ENCODE measurements at places on chromosomes 7 and 10.

- DNase-seq = no peak
Observed at GRCh38 chr10:287814-288213, 152.6 kb downstream of the ZMYND11 start.

DNA sequence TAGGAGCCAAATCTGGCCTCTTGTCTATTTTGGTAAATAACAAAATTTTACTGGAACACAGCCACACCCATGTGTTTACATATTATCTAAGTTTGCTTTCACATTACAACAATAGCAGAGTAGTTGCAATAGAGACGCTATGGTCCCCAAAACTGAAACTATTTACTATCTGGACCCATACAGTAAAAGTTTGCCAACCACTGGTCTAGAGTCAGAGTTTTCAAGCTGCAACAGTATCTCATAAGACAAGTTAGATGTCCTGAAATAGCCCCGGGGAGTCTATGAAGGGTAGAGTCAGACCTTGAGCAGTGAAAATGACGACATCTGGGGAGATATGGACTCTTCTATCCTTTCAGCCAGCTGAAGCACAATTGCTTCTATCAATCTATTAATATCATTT, 74.2 kb downstream of the CTNNA3 start:
- DNase-seq = no peak

GRCh38 chr10:133257489-133258065, 19.1 kb downstream of the ADAM8 start:
- no peak for DNase-seq

GRCh38 chr10:3077940-3078630, 10.7 kb downstream of the PFKP start:
- no peak for DNase-seq

- no peak for DNase-seq
Observed at GRCh38 chr10:130141878-130142277, 5.7 kb downstream of the GLRX3 start.

DNA sequence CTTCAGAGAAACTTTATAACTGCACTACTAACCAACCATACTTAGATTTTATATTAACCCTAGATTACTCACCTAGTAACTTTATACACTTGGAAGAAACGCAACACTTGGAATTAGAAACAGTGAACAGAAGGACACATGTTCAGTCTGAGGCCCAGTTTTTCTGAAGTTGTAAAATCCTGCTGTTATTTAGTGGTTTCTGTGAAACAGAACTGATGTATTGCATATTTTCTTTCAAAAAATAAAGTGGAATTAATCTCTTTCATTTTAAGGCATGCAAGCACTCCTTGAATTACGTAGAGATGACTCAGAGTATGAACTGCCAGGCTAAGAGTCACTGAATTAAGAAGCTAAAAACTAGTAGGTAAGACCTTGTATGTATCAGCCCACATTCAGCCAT, 215.8 kb downstream of the SKAP2 start:
- DNase-seq = no peak

DNA sequence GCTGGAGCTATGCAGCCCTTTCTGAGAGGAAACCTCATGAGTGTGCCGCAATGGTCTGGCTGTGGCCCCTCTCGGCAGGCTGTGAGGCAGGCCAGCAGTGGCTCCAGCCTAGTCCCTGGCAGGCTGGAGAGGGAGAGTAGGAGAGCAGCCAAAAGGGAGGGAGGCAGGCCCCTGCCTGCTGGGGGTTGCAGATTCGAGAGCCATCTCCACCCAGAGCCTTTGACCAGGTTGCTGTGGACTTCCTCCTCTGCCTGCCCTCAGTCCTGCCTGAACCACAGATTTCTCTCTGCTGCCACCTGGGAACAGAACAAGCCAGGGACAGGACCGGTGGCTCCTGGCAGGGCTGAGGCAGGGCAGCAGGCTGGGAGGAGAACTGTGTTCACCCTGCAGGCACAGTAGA, 13.9 kb downstream of the PAX2 start:
- no peak for DNase-seq

DNA sequence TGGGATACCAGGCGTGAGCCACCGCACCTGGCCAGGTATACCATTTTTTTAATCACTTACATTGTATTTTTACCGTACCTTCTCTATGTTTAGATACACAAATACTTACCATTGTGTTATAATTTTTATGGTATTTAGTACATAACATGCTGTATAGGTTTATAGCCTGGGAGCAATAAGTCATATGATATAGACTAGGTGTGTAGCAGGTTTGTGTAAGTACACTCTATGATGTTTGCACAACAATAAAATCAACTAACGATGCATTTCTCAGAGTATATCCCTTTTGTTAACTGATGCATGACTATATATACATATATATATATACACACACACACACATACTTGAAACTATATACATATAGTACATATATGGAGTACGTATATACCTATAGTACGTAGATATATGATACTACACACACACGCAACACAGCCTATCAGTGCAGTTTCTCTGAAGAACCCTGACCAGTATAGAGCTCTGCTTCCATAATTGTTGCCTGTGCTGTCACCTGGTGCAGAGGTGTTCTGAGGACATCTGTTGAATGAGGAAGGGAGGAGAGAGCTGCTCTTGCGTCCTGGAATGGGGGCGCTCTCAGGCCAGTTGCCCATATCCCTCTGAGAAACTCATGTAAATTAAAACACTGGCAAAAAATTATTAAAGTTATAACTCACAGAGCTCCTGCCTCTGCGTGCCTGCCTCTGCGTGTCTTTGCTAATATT, 315.3 kb downstream of the FGFR2 start:
- no peak for DNase-seq

- DNase-seq = no peak
Observed at GRCh38 chr10:81600185-81600584, 274.8 kb upstream of the NRG3 start.

DNA sequence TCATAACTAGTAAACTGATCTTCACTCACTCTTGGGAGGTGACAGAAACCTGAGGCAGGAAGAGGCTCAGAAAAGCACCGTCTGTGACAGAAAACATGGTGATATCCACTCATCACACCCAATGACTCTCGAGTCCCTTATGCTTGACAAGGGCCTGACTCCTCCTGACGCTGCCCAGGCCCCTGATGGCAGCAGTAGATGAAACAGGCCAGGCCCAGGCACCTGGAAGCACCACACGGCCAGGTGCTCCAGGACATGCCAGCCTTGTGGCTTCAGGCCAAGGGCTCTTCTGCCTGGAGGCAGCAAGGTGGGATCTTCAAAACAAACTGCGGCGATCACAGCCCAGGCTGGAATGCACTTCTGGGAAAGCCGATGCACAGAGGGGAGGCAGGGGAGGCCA, 89.3 kb downstream of the MAD1L1 start:
- no peak for DNase-seq

DNA sequence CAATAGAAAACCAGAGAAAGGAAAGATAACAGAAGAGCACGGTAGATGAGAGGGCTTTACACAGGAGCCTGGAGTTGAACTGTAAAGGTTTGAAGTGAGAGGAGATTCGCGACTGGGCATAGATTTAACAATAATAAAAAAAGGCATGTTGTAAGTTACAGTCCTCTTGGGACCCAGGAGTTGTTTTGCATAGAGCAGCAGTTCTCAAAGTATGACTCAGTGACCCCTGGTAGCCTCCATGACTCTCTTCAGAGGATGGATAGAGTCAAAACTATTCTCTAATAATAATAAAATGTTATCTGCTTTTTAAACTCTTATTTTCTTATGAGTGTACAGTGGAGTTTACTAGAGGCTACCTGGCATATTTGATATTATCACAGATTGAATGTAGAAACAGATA, 262.3 kb downstream of the SORCS3 start:
- DNase-seq = no peak

DNA sequence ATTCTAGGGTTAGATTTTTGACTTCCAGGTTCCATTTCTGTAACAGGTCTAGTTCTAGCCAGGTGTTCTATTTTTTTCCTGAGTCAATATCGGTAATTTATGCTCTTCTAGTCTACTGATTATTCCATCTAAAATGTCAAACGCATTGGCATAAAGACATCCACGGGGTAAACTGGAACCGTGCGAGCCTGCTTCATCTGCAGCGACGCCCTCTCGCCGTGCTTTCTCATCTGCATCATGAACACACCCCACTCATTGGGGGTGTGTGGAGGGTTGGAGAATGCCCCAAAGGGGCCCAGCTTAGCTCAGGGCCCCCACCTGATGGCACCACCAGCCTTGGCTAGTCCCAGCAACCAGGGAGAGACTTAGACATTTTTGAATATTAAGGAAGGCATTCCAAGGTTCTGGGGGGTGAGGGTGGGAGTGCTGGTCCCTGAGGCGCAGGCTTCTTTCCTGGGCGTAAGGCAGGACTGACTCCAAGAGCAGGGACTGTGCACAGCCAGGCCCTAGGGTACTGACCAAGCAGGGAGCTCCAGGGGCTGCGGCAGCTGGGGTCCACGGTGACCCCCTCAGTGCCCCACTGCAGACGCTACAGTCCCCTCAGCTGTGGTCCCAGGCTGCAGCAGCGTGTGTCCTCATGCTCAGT, 12.9 kb upstream of the CRYGN start:
- DNase-seq = no peak

DNA sequence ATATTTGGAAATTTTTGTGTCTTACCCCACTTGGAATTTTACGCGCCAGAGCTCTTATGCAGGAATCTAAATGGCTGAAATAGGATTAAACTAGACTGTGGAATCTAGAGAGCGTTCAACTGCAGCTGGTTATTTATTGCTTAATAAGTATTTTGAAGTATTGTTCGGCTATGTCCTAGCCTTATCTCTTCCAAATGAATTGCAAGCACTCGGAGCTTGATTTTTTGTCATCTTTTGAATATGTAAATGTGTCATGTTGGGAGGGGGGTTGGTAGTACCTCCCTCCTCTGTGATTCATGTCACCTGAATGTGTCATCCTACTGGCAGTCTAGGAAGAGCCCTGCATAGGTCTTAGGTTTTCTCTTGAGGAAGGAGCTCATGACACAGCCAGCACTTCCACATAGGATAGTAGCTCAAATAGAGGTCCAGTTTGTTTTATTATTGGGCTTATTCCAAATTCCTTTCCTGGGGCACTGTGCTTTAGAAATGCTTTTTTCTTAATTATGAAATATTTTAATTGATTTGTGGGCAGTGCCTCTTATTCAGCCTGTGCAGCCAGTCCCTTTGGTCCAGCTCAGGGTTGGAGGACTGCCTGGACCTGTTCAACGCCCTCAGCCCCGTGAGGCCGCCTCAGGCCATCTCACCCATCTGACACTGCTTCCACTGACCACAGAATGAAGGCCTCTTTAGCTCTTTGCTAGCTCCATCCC, 22.5 kb upstream of the TRIL start:
- DNase-seq = no peak

GRCh38 chr7:30557245-30557644, 37.4 kb upstream of the GARS1 start:
- DNase-seq = no peak

GRCh38 chr10:71575934-71576801, 143.4 kb downstream of the C10orf105 start:
- no peak for DNase-seq

DNA sequence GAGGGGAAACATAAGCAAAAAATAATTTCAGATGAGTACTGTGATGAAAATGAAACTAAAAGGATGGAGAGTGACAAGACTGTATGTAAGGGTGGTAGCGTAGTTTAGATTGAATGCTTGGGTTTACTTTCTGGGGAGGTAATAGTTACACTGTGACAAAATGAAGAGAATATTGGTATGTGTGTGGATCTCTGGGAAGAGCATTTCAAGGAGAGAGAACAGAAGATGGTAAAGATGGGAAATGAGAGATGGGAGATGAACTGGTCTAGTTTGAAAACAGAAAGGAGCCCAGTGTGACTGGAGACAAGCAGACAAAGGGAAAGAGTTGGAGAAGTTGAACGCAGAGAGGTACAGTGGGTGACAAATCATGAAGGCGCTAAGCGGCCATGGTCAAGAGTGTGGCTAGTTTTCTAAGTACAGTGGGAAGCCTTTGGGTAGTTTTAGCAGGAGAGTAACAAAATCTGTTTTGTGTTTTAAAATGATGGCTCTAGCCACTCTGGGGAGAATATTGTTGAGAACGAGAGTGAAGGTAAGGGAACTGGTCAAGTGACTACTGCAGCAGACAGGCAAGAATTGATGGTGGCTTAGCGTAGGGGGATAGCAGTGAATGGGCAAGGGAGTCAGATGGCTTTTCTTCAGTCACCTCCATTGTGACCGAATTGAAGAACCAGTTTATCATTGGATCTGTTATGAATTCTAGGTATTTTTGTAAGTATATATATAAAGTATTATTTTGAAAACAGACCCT, 22.6 kb downstream of the PALS2 start:
- DNase-seq = no peak

DNA sequence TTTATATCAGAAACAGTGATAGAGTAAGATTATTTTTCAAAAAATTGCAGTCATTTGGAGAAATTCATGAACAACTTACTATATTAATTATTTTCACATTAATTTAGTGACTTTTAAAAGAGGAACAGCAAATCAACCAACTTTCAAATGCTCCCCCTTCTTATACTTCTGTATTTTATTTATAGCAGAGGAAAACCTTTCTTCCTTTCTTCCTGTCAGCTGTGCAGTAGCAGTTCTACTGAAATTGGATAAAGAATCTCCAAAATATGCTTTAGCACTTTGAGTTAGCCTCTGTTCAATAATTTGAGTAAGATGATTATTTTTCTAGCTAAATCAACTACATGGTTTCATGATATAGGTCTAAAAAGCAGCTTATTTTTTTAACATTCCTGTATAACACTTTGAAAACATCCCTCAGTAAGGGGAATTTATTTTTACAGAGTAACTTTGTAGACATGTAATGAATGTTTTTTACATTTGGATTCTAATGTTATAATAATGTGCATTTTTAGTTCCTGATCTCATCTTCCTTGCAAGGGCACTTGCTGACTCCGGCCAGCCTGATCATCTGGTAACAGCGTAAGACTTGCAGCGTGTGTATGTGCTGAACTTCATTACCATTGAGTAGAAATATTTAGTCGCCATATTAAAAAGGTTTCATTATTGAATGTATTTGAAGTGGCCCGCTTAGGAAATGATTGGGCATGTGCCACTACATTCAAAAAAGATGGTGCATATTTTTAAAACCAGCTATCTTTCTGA, 158.3 kb upstream of the HDAC9 start:
- DNase-seq = no peak

DNA sequence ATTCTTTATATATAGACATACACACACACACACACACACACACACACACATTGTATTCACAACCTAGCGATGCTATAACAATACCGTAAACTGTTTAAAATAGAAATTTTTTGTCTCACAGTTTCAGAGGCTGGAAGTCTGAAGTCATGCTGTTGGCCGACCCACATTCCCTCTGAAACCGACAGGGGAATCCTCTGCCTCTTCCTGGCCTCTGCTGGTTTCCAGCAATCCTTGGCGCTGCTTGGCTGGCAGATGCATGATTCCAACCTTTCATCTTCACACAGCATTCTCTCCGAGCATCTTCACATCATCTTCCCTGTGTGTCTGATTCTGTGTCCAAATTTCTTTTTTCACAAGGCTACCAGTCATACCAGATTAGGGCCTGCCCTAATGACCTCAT, 94.8 kb downstream of the CCDC71L start:
- DNase-seq = no peak

DNA sequence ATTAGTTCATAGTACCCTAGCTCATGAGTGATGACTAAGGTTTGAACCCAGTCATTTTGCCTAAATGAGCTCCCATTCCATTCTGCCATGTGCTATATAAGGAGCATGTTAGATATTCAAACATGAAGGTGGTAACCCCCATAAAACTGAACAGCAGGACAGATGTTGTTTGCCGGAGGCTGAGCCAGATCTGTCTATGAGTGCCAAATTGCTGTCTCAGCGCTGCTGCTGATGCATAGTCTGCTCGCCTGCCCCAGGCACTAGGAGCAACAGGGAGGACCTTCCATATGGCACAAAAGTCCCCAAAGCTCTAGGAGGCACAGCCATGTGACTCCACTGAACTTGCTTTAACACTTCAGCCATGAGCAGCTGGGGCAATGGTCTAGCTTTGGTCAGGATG, 466.0 kb upstream of the GHITM start:
- no peak for DNase-seq

Measured in stimulated activated CD4-positive, alpha-beta T cell treated with anti-CD3 and anti-CD28 coated beads, Interleukin-1b, Interleukin-23, amount 100 ng/mL, for 1 hour (primary cell).